ENCODE measurements at places on chromosomes 1 and 21.

DNA sequence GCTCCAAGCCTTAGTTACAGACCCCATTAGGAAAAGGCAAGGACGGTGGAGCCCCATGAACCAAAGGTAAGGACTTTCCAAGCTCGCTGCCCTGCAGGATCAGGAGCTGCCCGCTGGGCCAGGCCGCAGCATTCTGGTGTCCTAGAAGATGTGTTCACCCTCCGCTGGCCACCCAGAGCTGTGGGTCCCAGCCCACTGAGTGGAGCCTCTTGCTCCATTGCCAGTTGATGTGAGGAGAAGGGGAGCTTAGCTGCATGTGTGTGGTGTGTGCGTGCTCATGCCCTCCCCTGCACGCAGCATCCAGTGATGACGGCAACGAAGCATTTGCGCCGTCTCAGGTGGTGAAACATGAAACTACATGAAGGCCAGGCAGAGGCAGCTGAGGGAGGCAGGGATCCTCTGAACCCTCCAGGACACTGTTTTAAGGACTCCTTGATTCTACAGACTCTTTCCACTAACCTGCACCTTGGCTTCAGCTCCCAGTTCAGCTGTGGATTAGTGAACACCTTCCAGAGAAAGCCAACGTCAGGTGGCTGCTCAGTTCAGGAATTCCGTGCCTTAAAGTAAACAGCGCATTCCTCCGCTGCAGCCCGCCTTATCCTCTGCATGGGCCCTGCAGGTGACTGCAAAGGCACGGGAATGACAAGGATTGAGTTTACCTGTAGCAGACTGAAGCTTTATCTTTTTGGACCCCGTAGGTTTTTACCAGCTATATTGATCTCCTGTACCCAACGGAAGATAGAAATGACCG lies 48.7 kb downstream of the SMYD2 start:
- no peak for DNase-seq

DNA sequence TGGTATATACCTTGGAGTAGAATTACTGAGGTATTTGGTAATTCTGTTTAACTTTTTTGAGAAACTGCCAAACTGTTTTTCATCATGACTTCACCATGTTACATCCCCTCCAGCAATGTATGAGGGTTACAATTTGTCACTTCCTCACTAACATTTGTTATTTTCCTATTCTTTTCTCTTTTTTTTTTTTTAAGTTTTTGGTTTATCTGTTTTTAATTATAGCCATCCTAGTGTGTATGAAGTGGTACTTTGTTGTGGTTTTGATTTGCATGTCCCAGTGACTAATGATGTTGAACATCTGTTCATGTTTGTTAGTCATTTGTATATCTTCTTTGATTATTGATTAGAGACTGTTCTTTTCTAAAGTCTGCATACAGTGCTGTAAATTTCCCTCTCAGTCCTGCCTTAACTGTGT lies 147.3 kb downstream of the HS2ST1 start:
- DNase-seq, result peak; percentile 12

GRCh38 chr1:151418081-151418480 lies 18.7 kb downstream of the PSMB4 start:
- DNase-seq, result no peak

DNA sequence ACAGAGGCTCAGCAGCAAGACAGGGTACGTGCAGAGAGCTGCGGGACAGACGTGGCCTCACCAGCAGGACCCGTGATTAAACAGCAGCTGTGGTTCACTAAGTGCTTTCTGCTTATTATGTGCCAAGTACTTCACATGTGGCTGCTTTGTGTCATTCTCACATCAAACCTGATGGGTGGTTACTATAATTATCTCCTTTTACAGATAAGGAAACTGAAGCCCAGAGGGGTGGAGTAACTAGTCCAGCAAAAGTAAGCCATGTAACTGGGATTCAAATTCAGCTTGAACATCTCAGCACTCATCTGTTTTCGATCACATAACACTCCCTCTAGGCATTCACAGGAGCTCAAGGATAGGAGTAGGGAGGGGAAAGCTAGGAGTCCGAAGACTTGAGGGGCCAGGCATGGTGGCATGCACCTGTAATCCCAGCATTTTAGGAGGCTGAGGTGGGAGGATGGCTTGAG lies 50.8 kb upstream of the CLIC4 start:
- no peak for DNase-seq

DNA sequence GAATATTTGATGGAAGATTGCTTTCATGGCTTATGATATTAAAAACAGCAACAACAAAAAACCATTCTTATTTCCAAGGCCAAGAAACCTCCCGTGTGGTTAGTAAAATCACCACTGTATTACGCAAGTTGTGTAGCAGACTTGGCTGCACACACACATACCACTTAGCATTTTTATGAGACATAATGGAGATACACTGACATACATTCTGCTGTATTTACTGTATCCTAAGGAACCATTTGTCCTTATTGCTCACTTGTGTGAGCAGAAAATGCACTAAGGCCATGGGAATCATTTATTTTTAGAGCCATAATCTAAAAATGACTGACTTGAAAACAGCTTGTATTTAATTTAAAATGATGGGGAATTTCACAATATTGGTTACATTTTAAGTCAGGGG lies 584 bp upstream of the C1orf141 start:
- no peak for DNase-seq

- no peak for DNase-seq
These were observed 14.5 kb downstream of the GNG12 start for GRCh38 chr1:67818725-67819301.

GRCh38 chr1:44698138-44698537 lies 23.6 kb downstream of the ARMH1 start:
- DNase-seq, result no peak

GRCh38 chr1:30108186-30108585 lies 615.2 kb downstream of the MATN1 start:
- no peak for DNase-seq

DNA sequence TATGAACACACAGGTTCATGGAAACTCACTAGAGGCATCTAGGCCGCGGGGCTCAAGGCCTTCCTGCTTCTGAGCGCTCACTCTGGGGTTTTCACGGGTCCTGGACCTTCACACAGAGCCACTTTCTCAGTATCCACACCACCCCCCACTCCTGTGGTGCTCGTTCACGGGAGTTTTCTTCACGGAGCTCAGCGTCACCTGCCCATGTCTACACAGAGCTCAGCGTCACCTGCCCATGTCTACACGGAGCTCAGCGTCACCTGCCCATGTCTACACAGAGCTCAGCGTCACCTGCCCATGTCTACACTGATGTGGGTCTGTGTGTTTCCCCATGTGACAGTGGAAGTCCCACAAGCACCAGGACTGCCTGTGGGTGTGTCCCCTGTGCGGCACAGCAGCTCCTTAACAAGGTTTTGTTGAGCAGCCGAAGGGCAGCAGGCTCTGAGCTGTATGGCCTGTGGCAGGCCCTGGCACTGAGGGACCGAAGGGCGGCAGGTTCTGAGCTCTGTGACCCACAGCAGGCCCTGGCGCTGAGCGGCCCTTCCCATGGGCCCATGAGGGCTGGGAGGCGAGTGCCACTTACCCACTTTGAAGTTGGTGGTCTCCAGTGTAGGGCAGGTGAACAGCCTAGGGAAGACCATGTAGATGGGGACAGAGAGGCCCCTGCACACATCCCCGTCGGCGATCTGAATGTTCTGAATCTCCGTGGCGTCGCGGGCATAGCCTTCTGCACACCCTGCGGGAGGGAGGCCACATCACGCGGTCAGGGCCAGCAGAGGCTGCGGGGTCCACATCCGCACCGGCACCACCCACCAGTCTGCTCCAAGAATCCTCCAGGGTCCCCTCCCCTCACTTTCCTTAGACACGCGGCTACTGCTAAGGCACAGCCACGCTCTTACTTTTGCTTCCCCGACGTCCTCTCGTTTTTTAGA lies 39.8 kb downstream of the VPS26C start:
- no peak for DNase-seq

DNA sequence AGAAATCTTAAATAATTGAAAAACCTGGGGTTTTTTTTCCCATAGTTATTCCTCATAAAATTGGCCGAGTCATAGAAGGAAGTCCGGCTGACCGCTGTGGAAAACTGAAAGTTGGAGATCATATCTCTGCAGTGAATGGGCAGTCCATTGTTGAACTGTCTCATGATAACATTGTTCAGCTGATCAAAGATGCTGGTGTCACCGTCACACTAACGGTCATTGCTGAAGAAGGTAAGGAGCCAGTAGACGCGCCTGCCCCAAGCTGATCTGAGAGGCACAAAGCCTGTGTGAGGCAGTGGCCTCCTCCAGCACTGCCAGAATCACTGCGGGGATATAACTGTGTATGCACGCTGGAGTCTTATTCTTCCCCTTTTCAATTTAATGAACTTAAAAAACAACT lies 100.3 kb downstream of the PHTF1 start:
- DNase-seq, result no peak
